ENCODE measurements at places on chromosomes 7 and 10. TPM values are rescaled to one million over a fixed set of nuclear protein-coding genes. Genes with fewer than 3 reads are reported as not detected.

GRCh38 chr10:79322616-79323543, 24.4 kb upstream of the PPIF start:
- DNase-seq = peak; percentile 82

The PIK3CG gene
- not detected for total RNA-seq

DNA sequence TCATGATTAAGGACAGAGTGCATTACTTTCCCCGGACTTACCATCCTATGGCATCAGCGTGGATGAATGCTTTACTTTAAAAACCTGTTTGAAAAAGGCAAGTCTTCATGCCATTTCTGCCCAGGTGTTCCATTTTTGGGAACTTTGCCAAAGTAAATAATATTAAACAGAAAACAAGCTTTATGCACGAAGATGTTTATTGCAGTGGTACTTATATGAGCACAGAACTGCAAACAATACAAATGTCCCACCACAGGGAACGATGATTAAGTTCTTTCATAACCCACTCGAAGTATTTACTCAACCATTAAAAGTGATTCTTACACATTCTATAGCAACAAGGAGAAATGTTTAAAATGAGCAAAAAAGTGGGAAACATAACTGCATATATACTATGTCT, 109.7 kb upstream of the GDF10 start:
- peak; percentile 64 for DNase-seq

- no peak for DNase-seq
Measured at GRCh38 chr10:30662814-30663213, 33.3 kb upstream of the LYZL2 start.

DNA sequence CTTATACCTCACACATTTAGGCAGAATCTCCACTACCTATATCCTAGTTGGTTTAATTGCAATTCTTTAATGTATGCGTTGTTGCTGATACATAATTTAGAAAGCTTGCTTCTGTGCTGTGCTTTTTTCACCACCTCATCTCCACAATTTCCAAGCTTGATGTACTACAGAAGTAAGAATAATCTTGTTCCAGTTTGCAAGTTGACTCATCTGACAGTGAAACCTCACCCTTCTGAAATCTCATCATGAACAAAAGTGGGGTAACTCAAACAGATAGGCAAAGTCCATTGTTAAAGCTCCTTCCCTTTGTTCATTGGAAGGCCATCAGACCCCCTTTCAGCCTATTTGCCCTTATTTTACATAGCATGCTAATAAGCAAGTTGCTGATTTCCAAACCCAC, 13.6 kb downstream of the EIF4EBP2 start:
- DNase-seq = no peak

DNA sequence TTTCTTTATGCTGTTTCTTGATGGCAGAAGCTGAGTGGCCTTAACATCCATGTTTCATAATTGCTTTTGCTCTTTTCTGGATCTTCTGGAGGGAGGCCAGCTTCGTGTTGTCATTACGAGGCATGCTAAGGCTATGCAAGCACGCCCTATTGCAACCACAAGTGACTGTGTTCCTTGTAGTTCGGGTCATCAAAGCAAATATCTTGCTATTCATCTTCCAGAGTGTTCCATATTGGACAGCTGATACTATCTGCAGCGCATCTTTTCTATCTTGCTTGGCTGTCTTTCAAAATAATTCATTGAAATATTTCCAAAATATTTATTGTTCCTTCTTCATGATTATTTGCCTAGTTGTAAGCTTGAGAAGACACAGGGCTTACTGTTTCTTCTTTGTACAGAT, 5.0 kb downstream of the EPHB6 start:
- peak; percentile 43 for DNase-seq

The CPED1 gene
- 1.7 TPM for total RNA-seq

DNA sequence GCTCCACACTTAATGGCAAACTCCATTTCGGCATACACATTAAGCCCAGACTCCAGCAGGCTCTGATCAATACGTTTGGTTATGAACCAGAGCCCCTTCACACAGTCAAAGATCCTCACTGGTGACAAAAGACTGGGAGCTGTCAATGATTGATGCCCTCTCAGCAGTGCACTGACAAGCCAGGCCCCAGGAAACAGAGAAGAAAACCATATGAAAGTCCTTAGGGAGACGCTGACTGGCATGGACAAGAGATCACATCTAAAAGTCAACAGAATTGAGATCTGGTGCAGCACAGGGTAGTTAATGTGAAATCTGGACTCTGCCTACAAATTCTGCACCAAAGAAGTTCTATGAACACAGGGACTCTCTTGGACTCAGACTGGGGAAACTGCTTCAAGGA, 600.9 kb upstream of the NRP1 start:
- no peak for DNase-seq

- no peak for DNase-seq
Measured at GRCh38 chr7:16991551-16991950, 109.8 kb upstream of the AGR3 start.

The PLA2G12B gene
- total RNA-seq = not detected

- no peak for DNase-seq
Measured at GRCh38 chr7:6623589-6624245, 8.3 kb downstream of the ZNF853 start.

- no peak for DNase-seq
Measured at GRCh38 chr10:107299606-107300005, 135.1 kb upstream of the SORCS1 start.

- DNase-seq = no peak
Measured at GRCh38 chr7:142941541-142941940, 2.3 kb downstream of the LLCFC1 start.

The NEURL1 gene
- 0.50 TPM for total RNA-seq

GRCh38 chr10:69119896-69120295, 4.1 kb upstream of the VPS26A start:
- DNase-seq = peak; percentile 52

DNA sequence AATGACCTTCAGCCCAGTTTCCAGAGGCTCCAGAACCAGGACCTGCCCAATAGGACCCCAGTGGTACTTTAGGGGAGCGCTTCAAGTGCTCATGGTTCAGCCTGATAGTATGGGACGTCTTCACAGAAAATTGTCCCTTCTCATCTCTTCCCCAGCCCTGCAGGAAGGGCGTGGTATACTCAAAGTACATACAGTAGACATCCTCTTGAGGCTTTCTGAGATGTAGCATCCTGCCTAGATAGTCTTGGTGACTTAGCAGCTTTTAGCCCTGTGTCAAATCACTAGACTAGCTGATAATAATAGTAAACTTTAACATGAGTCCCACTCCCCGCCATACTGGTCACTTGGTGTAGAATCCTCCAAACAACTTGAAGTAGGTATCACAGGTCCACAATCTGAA, 193.2 kb downstream of the CYP26A1 start:
- no peak for DNase-seq

DNA sequence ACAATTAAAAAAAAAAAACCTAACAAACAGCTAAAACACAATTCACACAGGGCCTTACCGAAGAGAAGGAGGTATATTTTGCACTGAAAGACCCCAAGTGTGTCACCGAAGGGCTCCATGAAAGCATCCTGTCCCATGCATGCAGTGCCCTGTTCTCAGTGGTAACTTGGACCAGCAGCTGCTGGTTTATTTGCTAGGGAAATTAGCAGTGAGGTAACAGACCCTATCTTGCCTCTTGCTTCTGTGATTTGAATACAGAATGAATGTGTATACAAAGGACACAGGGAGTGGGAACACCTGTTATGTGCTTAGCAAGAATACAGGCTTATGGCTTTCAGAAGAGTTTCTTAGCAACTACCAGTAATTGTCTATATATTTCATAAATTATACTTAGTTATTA, at the start of gene HEPACAM2:
HEPACAM2 (minus strand) TSS at position 160 of the 400 bp plus-strand sequence.
- DNase-seq = no peak

GRCh38 chr7:100167912-100168323, 499 bp downstream of the GAL3ST4 start:
- DNase-seq = no peak

DNA sequence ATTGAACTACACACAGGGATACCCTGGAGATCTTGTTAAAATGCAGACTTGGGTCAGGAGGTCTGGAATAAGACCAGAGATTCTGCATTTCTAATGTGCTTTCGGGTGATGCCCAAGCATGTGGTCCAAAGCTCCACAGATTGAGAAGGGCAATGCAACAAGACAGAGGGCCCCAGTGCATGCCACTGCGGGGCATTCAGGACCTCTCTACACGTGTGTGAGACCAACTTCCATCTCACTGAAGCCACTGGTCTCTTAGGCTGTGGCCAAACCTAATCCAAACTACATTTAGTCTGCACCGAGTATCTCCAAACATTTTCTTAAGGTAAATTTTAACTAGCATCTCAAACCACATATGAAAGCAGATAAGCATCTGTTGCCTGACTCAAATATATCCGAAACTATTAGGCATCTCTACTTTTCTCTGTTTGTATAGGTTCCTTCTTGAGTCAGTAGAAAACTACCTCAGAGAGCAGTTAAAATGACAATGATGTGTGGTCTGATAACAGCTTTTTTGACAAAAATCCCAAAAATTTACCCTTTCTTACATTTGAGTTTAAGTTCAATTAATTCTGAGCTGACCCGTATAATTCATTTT, 107.5 kb downstream of the ELMO1 start:
- DNase-seq = no peak

- no peak for DNase-seq
Measured at GRCh38 chr7:37908221-37908788, 8.3 kb downstream of the SFRP4 start.

- no peak for DNase-seq
Measured at GRCh38 chr10:79367426-79368189, 20.3 kb downstream of the PPIF start.

DNA sequence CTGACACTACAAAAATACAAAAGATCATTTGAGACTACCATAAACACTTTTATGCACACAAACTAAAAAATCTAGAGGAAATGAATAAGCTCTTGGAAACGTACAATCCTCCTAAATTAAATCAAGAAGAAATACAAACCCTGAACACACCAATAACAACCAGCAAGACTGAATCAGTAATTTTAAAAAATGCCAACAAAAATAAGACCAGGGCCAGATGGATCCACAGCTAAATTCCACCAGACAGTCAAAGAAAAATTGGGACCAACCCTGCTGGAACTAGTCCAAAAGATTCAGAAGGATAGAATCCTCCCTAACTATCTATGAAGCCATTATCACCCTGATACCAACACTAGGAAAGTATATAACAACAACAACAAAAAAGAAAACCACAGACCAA, 277.4 kb downstream of the AGMO start:
- DNase-seq = no peak

- DNase-seq = no peak
Measured at GRCh38 chr7:47314248-47314647, 267.7 kb downstream of the TNS3 start.

DNA sequence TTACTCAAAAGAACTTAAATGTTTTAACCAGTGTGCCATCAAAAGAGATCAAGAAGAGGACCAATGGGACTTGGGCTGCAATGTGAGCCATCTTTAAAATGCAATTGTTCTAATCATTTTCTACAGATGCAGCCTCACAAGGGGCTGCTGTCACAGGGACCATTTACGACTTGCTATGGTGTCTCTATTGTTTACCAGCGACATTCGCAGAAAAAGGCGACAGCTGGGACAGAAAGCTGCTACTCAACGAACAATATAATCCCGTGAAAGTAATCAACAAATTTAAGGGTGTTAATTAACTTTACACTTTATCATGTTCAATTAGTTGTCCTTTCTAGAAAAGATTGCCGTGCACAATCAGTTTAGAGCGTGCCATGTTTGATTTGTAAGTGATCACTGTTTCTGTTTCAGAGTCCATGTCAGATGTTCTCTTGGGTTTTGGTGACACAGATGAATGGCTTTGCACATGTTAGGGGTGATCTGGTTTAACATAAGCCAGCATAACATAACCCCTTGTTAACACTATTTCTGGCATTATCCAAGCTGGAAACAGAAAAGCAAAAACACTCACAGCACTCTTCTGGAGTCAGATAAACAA, 110.8 kb downstream of the HIBADH start:
- no peak for DNase-seq

DNA sequence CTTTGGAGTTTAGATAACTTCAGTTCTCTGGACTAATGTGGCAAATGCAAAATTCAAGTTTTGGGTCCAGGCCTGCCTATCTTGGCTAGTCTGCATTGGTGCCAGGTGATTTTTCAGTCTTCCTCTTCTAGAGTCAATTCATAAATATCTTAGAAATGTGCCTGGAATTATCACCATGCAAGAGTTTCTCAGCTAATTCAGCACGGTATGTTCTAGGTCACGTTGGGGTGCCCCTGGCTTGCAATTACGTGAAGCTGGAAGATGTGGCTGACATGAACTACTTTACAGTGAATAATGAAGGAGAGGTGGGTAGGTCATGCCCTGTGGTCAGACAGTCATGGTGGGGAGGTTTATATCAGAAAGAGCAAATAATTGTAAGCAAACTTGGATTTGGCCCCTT, 25.0 kb downstream of the ZDHHC6 start:
- DNase-seq = no peak

DNA sequence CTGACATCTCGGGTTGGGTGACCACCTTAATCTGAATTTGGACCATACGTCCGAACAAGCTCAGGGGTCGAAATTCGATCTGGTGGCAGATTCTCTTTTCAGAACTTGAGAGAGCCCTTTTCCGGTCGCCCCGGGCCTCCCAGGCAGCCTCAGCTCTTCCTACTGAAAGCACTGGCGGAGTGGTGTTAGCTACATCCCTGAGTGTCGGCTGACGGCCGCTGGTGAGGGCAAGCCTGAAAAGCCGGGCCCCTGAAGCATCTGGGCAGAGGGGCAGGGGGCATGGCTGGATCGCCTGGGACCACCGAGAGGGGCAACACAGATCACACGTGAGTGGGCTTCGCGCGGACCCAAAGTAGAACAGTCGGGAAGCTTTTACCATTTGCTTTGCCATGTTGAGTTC, 116.1 kb downstream of the SMURF1 start:
- no peak for DNase-seq

GRCh38 chr10:13439313-13440184, 89.3 kb downstream of the BEND7 start:
- DNase-seq = no peak

GRCh38 chr7:28069807-28070206, 110.8 kb downstream of the JAZF1 start:
- DNase-seq = no peak

DNA sequence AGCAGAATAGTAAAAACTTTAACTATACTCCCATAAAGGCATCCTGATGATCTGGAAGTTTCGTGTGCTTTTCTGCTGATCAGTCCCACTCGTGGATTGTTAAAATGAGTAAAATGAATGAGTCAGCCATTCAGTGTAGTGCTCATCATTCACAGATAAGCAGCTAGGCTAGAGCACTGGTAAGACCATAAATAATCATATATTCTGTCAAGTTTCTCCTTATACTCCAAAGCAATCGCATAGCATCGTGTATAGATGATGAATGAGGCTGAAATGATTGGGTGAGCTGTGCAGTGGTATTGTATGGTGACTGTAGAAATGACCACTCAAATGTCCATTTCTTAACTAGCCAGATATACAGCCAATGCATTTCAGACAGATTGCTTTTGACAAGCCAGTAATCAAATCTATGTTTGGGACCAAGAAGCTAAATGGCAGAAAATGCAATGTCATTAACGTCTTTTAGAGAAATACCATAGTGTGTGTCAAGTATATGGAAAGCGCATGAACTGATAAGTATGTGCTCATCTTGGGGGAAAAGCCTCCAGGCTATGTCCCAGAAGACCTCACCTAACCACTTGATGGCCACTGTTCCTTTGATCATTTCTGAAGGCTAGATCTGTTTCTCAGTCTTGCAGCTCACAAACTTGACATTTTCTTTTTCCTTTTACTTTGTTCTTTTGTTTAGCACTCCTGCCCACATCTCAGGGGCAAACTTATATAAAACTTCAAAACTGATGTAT, 227.2 kb upstream of the FAM3C start:
- no peak for DNase-seq
